ENCODE measurements at places on chromosomes 3 and 15.

- DNase-seq = no peak
Observed at GRCh38 chr3:122024800-122025199, 2.8 kb upstream of the ILDR1 start.

DNA sequence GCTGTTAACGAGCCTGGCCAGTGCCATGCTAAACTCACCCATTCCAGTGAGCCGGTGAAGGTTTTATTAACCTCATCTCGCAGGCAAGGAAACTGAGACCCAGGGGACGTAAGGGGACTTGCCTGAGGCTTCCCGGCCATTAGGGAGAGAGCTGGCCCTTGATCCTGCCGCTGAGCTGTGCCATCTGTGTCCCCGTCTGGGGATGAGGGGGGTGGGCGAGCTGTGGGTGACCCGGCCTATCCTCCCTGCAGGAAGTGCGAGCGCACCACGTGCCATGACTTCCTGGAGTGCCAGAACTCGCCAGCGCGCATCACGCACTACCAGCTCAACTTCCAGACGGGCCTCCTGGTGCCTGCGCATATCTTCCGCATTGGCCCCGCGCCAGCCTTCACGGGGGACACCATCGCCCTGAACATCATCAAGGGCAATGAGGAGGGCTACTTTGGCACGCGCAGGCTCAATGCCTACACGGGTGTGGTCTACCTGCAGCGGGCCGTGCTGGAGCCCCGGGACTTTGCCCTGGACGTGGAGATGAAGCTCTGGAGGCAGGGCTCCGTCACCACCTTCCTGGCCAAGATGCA lies 88.5 kb downstream of the FBLN2 start:
- no peak for DNase-seq

DNA sequence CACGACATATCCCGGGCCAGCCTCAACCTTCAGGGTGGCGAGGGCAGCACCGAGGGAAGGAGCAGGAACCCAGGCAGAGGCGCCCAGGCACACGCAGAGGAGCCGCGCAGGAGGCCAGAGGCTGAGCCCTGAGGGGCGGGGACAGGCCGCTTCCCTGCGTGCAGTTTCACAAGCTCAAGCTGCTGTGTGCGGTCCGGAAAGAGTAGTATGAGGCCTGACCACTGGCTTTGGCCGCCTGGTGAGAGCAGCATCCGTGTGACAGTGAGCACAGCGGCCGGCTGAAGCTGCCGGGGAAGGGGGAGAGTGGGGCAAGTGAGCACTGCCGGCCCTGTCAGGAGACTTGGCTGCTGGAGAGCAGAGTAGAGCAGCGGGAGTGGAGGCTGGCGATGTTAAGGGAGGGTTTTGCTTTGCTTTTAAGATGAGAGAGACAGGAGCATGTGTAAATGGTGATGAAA lies 8.7 kb downstream of the ZDHHC19 start:
- DNase-seq = no peak

- no peak for DNase-seq
Observed at GRCh38 chr3:140568842-140569520, 108.9 kb upstream of the TRIM42 start.

- no peak for DNase-seq
Observed at GRCh38 chr3:174340624-174341587, 518.2 kb upstream of the NAALADL2 start.

- no peak for DNase-seq
Observed at GRCh38 chr3:45832699-45833098, 9.2 kb downstream of the LZTFL1 start.

DNA sequence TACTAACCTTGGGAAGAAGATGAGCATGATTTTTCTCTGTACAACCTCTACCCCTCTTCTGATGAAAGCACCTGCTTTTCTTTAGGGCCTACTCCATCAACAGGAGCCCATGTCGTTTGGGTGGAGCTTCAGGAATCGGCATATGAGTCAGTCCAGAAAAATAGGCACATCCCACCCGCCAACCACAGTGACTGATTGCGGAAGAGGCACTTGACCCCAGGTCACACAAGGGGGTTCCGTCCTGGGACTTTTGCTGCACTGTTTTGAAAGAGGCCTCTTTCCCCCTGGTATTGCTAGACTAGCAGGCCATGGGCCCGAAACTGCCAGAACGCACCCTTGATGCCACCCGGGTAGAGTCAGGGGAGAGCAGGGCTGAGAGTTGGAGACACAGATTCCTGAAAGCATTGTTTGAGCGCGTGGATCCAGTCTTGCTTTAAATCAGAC lies 19.3 kb upstream of the NRROS start:
- DNase-seq = no peak
